ENCODE measurements at places on chromosomes 7 and 10. TPM values are rescaled to one million over a fixed set of nuclear protein-coding genes. Genes with fewer than 3 reads are reported as not detected.

Gene STAG3
- 0.15 TPM for total RNA-seq

Gene SRI
- 129 TPM for total RNA-seq

Gene TLX1
- total RNA-seq = not detected

Gene CTAGE4
- not detected for total RNA-seq

Gene RASA4
- total RNA-seq = 2.6 TPM

Gene ADRA2A
- total RNA-seq = 0.04 TPM

Gene SMO
- 16.5 TPM for total RNA-seq

Gene PAX4
- not detected for total RNA-seq

All from A549 treated with DMSO at 1 μM for 4 hours (cell line).